ENCODE measurements at places on chromosomes 1 and 21. TPM values are rescaled to one million over a fixed set of nuclear protein-coding genes. Genes with fewer than 3 reads are reported as not detected.

Gene CYYR1
- 13.2 TPM for polyA plus RNA-seq

DNA sequence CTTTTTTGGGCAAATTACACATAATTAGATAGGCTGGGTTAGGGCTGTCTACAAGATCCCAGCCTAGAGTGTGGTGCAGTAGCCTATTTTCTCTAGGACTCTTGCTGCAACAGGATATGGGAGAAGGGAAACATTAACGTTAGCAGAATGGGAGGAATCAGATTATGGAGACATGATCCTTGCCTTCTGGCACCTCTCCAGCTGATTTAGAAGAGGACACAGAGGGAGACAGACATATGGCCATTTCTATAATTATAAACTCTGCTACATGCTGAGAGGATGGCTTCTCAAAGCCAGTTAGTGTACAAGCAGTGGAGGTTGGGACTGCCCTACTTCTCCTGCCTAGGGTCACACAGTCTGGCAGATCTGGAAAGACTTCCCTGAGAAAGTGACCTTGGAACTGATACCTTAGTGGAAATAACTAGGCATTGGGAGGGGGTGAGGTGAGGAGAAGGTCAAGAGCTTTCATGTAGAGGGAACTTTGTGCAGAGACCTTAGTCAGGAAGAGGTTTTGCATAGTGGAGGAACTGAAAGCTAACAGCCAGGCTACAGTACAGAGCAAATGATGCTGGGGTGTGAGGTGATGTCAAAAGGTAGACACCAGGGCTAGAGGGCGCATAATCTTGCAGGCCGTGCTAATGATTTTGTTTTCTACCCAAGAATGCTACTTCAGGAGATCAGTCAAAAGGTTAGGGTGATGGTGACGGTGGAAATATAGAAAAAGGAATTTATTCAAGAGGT, 1.2 kb upstream of the CD1D start:
- DNase-seq, result no peak

DNA sequence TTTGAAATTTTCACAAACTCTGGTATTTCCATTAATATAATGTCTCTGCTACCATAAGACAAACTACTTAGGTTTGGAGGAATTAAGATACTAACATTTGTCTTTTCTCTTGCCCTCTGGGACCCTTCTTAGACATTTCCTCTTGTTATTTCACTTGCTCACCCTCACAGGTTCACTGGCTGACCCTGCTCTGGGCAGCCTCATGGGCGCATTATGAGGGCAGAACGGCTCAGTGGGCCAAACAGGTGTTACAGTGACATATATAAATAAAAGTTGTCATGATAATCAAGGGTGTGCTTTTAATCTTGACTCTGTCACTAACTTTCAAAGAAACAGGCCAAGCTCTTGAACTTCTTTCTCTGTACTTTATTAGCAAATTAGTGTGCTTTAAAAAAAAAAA, 46.5 kb downstream of the ZNHIT6 start:
- no peak for DNase-seq

Gene SNX27
- 7.7 TPM for polyA plus RNA-seq

Gene FAM229A
- polyA plus RNA-seq, result 8.9 TPM

Gene TNFRSF9
- 0.27 TPM for polyA plus RNA-seq

DNA sequence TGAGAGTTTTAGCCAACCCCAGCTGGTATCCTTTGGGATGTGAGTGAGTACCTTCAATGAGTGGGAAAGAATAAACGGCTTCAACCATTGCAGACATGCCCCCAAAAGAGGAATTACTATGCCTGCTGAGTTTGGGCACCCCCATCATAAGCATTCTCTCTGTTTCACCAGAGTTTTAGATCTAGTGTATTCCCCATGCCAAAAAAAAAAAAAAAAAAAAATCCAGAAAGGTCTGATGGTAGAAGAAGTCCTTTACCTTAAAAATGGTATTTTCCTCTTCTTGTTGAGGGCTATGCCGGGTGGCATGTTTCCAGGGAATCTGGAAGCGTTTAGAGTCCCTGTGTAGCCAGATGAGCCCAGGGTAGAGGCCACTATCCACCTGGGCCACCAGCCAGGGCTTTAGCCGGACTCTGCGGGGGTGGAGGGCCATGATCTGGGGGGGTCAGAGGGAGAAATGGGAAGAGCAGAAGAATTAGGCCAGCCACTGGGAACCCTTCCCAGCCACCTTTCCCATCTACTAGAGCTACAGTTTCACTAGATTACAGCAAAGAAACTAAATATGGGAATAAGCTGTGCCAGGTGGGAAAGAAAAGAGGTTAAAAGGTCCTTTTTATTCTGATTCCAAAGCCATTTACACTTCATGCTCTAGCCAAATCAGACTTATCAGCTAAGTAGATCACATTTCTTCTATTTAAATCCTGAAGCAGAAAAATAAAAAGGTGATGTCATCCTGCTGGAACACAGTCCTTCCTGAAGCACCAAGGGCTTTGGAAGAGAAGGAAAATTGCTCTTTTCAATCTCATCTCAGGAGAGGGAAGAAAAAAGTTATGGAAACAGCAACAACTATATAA, 4.7 kb downstream of the IRF6 start:
- peak; percentile 87 for DNase-seq

GRCh38 chr1:64598100-64598571, 128.2 kb downstream of the CACHD1 start:
- no peak for DNase-seq

- DNase-seq, result no peak
Observed at GRCh38 chr1:180112984-180113647, 41.6 kb upstream of the QSOX1 start.

- no peak for DNase-seq
Observed at GRCh38 chr1:160486453-160486852, 36.6 kb downstream of the SLAMF6 start.

GRCh38 chr1:243790404-243790803, 59.6 kb downstream of the AKT3 start:
- peak; percentile 28 for DNase-seq

Gene HPDL
- 3.7 TPM for polyA plus RNA-seq

GRCh38 chr1:228872080-228872479, 136.8 kb downstream of the RHOU start:
- no peak for DNase-seq

GRCh38 chr1:54091666-54092065, 38.3 kb downstream of the TCEANC2 start:
- DNase-seq, result no peak

GRCh38 chr1:37741662-37742061, 23.3 kb downstream of the EPHA10 start:
- no peak for DNase-seq

- DNase-seq, result no peak
Observed at GRCh38 chr21:46504666-46505065, 46.0 kb downstream of the DIP2A start.

DNA sequence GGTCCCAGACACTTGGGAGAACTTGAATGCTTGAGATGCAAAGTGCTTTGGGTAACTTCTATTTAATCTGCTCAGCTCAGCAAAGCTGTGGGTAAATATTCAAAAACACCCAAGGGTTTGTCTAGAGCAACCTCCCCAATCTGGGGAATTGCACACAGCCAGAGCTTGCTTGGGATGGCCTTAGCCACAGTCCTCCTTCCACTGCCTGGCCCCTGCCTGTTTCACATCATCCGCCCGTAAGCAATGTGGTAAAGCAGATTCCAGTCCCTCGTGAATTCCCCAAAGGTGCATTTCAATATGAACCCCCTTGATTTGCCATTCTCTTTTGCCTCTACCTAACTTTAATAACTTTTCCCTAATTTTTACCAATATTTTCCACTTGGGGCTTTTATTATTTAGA, 418.1 kb downstream of the DISC1 start:
- DNase-seq, result no peak

- DNase-seq, result no peak
Observed at GRCh38 chr1:47616906-47617305, 179.1 kb downstream of the FOXD2 start.

DNA sequence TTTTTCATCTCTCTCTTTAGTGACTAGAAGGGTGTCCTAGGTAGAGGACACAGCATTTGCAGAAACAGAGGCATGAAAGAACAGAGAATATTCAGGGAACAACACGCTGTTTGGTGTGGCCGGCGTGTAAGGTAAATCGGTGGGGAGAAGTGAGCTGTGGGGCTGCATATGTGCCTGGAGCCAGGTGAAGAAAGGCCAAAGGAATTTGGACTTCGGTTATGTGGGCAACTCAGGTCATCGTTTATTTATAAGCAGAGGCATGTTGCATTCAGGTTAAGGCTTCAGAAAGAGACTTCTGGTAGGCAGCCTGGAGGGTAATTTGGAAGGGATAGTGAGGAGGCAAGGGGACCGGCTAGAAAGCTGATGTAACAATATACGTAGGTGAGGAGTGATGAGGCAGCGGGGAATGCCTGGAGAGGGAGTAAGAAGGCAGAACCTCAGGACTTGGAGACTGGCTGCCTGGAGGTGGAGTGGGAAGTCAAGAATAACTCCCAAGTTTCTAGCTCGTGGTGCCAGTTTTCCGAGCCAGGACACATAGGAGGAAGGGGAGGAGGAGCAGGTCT, 64.1 kb upstream of the ACOT11 start:
- no peak for DNase-seq

- DNase-seq, result peak; percentile 79
Observed at GRCh38 chr1:198763298-198763714, 124.5 kb downstream of the PTPRC start.

DNA sequence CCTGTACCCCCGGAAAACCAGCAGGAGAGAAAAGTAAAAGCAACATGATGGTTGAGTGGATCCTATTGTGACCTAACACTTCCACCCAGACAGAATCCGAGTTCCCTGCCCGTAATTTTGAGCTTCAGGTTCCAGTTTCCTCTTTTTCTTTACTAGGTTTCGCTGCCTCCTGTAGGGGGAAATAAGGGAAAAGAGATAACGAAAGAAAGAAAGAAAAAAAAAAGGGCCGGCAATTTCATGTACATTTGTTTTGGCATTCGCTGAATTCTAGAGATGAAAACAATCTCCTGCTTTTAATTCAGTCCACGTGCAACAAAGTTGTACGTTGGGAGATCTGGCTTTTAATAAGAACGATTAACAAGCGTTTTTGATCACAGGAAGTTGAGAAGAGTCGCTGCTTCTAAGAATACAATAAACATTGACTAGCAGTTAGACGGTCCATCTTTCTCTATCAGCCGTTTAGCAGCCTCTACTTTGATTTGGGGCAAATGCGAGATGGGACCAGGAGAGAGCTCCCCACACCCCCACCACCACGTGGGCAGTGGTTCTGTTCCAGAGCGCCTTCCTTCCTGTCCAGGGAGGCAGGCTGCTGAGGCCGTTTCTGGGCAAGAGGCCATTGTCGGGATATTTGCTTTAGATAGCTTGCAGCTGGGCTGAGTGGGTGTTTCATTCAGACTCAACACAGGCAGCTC, 155.9 kb upstream of the RUNX1 start:
- DNase-seq, result peak; percentile 96

DNA sequence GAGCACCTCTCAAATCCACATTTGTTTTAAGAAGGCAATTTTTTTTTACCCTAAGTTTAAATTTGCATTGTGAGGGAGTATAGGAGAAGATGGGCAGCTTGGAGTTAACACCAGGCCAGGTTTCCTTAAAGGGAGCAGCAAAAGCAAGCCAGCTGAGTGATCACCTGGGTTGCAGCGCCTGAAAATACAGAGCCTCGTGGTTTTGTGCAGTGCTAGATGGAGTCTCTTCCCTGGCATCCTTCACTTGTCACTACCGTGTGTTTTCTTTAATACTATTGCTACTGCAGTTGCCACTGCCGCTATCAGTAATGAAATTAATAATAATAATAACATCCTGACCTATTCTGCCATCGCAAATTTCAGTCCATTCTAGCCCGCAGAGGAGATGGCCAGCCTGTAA, 35.2 kb upstream of the VAV3 start:
- no peak for DNase-seq

DNA sequence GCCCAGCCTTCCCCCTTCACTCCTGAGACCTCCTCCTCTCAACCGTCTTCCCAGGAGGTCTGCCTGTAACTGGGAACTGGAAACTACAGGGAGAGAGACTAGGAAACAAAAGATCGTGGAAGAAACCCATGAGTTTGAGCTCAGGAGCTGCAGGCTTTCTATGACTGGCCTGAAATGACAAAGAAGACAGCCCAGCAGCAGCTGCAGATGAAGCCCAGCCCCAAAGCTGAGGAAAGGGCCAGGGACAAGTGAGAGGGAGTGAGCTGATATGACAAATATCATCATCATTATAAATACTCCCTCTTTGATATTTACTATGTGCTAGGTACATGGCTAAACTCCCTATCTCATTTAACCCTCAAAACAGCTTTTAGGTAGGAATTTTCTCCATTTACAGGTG, 142.6 kb upstream of the CTTNBP2NL start:
- DNase-seq, result no peak

DNA sequence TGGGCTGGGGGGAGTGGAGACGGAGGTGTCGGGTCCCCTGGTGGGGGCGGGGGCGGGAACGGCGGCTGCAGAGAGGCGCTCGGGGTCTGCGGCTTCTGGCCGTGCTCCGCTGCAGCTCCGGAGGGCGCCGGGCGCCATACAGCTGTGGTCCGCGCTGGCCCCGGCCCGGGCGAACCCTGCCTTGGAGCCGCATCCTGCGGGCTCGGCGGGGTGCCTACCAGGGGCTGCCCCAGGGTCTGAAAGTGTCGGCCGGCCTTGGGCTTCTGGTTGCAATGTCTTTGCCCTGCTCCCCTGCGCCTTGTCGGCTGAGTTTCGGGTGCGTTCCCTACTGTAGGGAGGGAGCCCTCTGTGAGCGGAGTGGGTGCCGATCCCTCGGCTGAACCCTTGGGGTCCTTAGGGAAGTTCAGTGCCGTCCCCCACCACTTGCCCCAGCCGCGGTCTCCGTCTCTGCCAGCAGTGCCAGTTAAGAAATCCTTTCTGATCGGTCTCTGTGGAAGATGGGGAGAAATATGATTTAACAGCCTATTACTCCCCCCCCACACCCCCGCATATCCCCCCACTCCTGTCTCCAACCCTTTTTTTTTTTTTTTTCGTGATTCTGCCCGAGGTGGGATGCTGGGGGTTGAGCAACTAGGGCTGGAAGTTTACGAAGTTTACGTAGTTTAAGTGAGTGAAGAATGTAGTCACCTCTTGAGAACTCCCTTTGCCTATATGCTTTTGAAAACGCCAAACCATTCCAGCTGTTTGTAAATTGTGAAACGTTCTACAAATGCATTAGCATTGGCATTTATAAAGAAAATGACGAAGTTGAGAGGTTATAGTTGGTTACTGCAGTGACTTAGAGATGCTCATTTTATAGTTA, 588 bp downstream of the NEXN start:
- peak; percentile 76 for DNase-seq

- peak; percentile 74 for DNase-seq
Observed at GRCh38 chr1:203338335-203339036, 12.4 kb downstream of the FMOD start.

GRCh38 chr1:10789803-10790702, 6.4 kb downstream of the CASZ1 start:
- no peak for DNase-seq

DNA sequence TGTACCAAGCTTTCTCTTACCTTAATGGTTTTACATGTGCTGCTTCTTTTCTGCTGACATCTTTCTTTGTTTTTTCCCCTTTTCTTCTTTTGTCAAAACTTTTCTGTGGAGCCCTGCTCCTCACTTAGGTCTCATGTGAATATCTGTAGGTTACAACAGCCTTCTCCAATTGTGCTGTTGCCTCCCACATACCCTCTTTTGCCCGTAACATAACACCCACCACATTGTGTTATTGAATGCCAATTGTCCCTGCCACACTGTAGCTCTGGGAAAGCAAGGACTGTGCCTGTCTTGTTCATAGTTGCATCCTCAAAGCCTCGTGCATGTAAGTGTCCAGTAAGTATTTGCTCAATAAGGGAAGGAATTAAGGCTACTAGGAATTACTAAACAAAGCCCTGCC, 46.3 kb upstream of the AKT3 start:
- DNase-seq, result no peak

- DNase-seq, result no peak
Observed at GRCh38 chr1:230827081-230827681, 41.1 kb downstream of the C1orf198 start.

GRCh38 chr1:1183833-1184775, 10.4 kb downstream of the TTLL10 start:
- no peak for DNase-seq

GRCh38 chr1:3717715-3718601, 34.3 kb upstream of the CCDC27 start:
- DNase-seq, result no peak

Gene TNFSF4
- polyA plus RNA-seq, result 44.9 TPM

Data from endothelial cell of umbilical vein (primary cell).